ENCODE measurements at places on chromosomes 7 and 10.
A peak's percentile ranks its signal among the peaks of the same experiment; 100 is the strongest.

- no peak for DNase-seq
These were observed 103.9 kb upstream of the STK17A start for GRCh38 chr7:43479042-43479441.

- no peak for DNase-seq
These were observed 222.1 kb downstream of the ARHGAP12 start for GRCh38 chr10:31706464-31707092.

- DNase-seq, result no peak
These were observed 224.7 kb downstream of the INHBA start for GRCh38 chr7:41478187-41478586.

DNA sequence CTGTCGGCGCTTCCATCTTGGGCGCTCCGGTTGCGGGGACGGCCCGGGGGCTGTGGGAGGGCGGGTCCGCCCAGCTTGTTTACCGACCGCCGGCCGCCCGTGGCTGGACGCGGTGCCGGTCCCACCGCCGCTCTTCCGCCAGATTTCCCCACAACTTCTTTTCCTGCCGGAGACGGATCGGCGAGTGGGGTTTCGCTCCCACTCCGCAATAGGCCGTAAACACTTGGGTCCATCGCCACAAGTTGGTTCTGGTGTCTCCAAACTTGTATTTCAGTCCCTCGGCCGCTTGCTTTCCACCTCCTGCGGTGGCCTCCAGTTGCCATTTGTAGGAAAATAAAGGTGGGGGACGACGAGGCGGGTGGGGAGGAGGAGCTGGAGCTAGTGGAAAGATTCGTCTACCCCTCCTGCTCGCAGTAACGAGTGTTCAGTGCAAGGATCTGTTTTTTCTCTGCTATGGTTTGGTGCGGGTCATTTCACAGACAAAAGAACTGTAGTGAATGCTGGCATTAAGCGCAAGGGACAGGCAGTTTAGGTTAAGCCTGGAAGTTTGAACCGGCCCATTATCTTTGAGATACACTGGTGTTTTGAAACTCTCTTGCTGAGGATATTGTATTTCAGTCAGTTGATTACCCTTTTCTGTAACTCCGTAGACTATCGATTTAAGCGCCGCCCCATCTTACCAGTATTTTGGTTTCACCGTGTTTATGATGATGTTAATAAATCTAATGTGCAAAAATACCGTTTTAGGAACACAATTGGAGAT is 24.3 kb upstream of the ZRANB1 start:
- DNase-seq, result peak; percentile 52

DNA sequence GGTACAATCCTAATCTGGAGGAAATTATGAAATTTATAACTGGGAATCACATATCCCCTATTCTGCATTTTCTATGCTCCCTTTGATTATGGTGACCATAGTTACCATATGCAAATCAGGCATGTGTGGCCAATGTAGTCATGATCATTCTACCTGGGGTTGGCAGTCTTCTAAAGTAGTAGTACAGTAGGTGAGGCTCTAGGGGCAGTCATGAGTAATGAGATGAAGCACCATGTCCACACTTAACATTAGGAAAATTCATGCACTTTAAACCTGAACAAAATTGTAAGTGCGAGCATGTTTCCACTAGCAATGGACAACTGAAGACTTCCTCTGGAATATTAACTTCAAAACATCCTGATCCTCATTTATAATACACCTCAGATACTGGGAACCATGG is 545.9 kb downstream of the SUGCT start:
- no peak for DNase-seq

DNA sequence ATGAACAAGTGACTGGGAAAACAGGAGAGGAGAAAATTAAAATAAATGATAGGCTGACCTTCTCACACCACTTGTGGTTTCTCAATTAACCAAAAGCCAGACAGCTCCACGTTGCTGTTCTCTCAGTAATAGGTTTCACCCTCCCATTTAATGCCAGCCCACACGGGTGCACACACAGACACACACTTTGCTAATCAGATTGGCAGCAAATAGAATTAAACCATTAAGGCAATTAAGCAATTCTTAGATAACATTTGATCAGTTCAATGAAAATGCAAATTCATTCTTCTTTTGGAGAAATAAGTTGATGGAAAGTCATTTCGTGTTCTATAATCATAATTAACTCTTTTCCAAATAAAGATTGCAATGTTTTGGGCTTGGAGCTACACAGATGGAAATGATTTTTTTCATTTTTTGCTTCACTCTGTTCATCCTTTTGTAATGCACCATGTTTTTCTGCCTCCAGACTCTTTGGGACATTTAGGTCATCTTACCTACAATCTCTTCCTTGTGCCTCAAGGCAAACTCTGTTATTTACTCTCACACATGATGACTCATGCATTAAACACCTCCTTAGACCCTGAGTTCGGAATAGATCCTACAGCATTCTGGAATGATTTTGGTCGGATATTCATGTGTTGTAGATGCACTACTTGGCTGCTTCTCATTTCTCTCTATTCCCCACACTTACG is 700.7 kb downstream of the AUTS2 start:
- DNase-seq, result no peak

DNA sequence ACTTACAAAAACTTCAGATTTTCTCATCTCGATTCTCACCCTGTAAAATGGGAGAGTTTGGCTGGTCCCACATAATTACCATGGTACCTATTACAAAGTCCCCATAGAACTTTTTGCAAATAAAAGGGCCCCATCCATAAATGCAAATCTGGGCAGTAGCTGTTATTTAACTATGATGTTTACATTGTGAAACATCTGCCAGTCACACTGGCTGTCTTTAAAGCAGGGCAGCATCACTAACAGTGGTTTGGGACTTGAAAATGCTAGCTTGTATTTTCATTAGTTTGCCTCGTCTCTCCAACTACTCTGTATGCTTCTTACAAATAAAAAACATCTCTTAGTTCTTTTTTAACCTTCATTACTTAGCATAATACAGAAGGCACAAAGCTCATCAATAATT is 240.7 kb downstream of the FZD1 start:
- DNase-seq, result no peak

Measured in left renal pelvis (tissue), 4 donors.